ENCODE measurements at places on chromosomes 2 and 18.

DNA sequence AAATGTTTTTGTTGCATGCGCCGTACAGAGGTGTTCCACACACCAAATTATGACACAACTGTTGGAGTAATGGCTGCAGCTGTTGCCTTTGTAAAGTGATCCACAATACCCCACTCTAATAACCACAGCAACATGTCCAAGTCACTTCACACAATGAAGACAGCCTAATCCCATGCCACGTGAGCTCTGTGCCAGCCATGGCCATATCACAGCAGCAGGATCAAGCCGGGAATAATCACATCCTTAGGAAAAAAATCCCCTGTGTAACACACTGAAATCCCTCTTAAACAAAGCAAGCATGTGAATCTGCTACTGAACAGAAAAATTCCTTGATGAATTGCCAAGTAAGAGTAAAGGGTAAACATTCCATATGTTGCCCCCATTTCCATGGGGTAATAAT is 179.5 kb upstream of the PARD3B start:
- DNase-seq, result no peak

GRCh38 chr2:238344517-238344916 is 24.2 kb downstream of the TRAF3IP1 start:
- DNase-seq, result no peak

DNA sequence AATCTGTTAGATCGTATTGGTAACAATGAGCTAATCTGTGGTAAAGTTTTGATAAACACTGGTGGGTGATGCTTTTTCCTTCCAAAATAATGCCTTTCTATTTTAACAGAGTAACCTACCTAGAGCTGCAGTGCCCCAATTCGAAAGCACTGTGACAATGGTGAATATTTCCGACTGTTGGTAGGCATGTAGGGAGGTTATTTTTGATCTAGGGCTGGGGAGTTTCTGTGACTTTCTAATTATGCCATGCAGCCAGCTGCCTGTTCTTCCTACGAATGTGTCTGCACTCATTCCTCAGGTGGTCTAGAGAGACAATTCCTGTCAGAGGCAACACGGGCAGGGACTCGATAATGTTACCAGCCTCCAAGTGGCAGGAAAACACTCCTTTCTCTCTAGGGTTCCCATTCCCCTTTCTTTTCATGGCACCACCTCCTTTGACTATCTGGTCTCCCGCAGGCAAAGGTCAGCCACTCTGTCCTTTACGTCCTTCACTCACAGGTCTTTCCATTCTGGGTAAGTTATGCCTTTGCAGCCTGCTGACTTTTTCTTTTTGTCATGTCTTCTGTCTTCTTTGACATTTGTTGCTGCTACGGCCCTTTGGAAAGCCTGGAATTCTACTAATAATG is 167.2 kb upstream of the MGAT5 start:
- no peak for DNase-seq

- no peak for DNase-seq
Observed at GRCh38 chr18:56487801-56488200, 150.6 kb downstream of the TXNL1 start.

DNA sequence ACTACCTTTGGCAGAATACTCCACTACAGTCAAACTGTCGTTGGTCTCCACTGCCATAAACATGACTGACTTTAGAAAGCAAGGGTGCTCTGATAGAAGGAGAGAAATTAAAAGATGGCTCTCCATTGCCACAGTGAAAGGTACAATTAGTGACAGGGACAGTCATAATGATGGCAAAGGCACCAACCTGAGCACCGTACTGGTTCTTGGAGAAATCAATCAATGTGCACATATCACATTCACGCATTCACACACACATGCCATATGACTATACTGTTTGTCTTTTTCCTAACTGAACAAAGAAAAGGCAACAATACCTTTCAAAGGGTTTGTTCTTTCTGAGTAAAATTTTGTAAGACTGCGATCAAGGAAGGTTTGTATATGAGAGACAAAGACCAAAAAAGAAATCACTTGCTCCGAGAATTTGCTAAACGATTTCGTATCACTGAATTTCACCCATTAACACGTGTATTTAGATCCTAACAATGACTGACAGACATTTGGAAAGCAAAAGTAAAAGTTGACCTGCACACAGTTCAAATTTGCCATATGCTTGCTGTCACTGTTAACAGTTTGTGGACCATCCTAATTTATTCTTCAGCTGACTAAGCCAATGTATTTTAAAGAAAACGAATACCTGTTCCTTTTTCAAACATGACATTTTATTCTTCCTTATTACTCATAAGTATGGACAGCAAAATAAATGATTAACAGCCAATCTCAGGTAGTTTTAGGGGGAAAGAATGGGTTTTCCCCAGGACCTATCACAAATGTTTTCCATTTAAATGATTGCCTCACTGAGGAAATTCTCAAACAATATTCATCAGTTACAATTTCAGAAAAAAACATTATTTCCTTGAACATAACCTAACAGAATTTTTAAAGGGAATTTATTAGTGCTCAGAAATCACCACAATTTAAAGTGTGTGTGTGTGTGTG is 644.4 kb downstream of the ZEB2 start:
- no peak for DNase-seq

- DNase-seq, result no peak
Observed at GRCh38 chr2:15766911-15767597, 173.3 kb upstream of the MYCN start.

DNA sequence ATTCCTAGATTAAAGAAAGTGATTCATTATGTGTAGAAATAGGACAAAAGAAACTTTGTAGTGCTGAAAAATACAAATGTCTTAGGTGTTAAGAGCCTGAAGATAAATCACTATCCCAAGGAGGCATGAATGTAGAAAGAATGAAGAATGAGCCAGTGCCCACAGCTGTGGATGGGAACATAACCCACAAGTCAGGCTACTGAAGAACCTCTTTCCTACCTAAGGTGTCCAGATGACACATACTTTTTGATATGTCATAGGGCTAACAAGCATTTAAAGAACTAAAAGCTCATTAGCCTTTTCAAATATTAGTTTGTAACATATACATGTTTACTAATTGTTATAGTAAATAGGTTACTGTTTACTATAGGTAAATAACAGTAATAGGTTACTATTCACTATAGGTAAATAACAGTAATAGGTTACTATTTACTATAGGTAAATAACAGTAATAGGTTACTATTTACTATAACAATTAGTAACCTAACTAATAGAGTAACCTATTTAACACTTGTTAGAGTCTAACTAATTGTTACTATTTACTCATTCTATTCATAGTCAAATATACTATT is 275.0 kb upstream of the KYNU start:
- no peak for DNase-seq

DNA sequence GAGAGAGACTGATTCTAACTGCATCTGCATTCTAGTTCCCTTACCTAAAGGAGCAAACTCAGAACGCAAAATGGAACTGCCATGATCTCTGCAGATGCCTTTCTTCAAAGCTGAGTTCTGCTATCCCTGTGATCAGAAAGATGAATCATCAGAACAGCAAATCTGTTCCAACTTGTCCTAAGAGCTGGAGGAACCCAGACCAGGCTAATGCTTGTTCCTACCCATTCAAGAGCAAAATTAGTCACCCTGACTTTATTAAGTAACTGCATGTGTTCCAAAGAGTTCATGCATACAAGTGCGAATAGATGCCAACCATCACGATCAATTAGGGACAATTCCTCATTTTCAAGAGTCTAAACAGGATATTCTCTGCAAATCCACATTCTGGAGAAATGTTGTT is 46.5 kb downstream of the MBP start:
- peak; percentile 90 for DNase-seq

DNA sequence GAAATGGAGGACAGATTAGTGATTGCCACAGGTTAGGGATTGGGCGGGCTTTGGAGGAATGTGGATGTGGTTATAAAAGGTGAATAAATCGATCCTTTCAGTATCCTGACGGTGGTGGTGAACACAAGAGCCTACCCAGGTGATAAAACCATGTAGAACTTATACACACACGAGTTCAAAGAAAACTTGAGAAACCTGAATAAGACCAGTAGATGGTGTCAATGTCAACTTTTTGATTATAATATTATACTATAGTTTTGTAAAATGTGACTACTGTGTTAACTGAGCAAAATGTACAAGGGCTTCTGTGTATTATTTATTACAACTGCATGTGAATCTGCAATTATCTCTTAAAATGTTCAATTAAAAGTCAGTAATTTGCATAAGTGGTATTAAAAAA is 136.3 kb downstream of the ERBB4 start:
- no peak for DNase-seq

GRCh38 chr2:133025004-133025403 is 355.0 kb upstream of the LYPD1 start:
- DNase-seq, result no peak

Measured in AG09319 (cell line).